ENCODE measurements at places on chromosomes 13 and 19.

DNA sequence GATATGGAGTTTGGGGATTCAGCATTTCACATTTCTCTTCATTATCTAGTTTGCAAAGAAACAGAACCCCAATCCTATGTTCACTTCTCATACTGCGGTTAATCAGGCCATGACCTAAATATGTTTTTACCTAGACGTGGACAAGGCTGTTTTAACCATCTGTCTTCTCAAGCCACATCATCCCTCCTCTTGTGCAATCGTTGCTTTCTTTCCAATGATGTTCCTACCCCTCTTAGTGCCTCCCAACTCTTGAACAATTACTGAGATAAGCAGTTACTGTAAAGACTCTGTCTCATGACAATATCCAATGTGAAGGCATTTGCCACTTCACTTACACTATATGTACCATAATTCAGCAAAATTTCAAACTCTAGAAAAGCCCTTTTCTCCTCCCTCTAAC lies 406.2 kb downstream of the LIG4 start:
- no peak for DNase-seq

GRCh38 chr19:45887200-45887710 lies 1.3 kb upstream of the IRF2BP1 start:
- no peak for DNase-seq

- DNase-seq = no peak
These were observed 740.1 kb downstream of the UQCRFS1 start for GRCh38 chr19:28472843-28473242.

GRCh38 chr13:40394304-40394985 lies 272.0 kb downstream of the FOXO1 start:
- DNase-seq = no peak

- DNase-seq = no peak
These were observed 16.2 kb upstream of the MED4 start for GRCh38 chr13:48110931-48111721.

GRCh38 chr19:19464339-19465098 lies 50.8 kb downstream of the TSSK6 start:
- DNase-seq = no peak

- DNase-seq = no peak
These were observed 166.9 kb downstream of the DLEU7 start for GRCh38 chr13:50676602-50677001.

- DNase-seq = no peak
These were observed 30.9 kb upstream of the KCTD4 start for GRCh38 chr13:45231722-45232121.

DNA sequence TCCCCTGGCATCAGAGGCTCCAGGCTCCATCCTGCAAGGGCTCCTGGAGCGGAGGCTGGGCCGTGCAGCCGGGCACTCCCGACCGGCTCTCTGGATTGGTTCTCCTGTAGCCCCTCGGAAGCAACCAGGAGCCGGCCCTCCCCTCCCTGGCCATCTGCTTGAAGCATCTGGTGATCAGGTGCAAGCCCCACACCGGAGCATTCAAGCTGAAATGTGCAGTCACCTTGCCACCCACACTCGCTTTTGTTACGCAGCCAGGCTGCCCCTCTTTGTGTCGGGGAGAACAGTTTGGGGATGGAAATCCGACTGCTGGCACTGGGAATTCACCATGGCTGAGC lies 258.8 kb downstream of the ZNF536 start:
- no peak for DNase-seq

DNA sequence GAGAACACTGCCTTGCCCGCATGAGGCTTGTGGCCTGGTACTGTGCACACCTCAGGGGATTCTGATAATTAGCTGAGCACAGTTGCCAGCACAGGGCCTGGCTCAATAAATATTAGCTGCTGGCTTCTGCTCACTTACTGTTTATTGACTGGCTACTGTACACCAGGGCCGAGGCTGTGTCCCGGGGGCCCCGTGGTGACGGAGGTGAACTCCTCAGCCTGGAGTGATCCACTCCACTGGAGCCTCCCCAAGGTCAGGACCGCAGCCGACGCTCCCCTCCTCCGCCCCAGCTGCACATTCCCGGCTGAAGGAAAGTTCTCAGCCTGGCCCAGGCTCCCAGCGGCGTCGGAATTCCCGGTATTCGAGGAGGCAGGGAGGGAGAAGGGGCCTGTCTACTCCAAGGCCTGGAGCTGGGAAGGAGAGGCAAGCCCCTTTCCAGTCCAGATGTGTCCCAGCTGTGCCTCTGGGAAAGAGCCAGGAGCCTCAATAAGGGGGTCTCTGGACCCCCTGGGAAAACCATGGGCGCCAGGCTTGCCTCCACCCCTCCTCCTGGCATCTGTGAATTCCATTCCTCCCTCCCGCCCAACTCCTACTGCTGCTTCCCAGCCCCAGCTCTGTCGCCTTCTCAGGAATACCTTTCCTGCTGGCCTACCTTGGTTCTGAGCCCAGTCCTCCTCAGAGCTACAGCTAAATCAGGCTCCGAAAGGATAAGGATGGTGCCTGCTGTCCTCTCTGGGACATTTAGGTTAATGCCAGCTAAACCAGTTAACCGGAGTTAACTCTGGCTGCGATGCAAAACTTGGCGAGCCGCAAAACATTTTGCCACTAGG lies 7.3 kb downstream of the RPS16 start:
- no peak for DNase-seq

DNA sequence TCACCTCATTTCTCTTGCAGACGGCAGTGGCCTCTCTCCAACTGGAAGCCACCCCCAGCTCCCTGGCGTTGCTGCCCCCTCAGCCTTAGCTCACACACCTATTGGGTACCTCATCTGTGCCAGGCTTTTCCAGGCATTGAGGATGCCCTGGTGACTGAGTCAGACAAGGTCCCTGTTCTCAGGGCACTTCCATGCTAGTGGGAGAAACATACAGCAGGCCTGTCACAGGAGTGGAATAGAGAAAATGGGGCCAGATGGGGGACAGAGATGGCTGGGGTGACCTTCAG lies 33.9 kb downstream of the CAPN12 start:
- no peak for DNase-seq

DNA sequence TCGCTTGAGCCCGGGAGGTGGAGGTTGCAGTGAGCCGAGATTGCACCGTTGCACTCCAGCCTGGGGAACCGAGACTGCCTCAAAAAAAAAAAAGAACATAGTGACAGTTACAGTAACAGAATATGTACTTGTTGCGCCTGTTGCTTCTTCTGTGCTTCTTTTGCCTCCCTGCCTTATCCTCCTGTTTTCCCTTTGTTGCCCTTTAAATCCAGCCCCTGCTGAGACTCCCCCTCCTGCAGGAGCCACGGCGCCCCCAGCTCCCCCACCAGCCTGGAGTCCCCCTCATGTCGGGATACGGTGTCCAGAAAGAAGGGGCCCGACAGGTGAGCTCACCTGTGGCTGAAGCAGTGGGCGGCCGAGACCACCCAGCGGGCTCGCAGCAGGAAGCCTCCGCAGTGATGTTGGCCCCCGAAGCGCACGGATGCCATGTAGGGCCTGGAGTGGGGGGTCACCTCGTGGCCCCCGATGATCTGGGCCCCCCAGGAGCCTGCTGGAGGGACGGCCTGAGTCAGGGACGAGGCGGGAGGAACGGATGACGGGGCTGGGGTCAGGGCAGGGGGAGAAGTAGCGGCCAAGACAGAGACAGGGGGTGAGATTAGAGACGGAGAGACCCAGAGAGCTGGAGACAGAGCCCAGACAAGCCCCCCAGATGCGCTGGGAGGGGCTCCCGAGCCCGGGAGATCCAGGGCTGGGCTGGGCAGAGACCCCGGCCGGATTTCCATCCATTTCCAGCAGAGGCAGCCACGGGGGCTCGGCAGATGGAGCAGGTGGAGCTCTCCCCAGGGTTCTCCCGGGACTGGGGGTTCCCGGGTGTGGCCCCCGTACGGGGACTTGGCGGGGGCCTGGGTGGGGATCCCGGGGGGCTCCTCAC lies 536 bp downstream of the PRSS57 start:
- no peak for DNase-seq

GRCh38 chr13:111640006-111640405 lies 319.6 kb downstream of the TEX29 start:
- no peak for DNase-seq

DNA sequence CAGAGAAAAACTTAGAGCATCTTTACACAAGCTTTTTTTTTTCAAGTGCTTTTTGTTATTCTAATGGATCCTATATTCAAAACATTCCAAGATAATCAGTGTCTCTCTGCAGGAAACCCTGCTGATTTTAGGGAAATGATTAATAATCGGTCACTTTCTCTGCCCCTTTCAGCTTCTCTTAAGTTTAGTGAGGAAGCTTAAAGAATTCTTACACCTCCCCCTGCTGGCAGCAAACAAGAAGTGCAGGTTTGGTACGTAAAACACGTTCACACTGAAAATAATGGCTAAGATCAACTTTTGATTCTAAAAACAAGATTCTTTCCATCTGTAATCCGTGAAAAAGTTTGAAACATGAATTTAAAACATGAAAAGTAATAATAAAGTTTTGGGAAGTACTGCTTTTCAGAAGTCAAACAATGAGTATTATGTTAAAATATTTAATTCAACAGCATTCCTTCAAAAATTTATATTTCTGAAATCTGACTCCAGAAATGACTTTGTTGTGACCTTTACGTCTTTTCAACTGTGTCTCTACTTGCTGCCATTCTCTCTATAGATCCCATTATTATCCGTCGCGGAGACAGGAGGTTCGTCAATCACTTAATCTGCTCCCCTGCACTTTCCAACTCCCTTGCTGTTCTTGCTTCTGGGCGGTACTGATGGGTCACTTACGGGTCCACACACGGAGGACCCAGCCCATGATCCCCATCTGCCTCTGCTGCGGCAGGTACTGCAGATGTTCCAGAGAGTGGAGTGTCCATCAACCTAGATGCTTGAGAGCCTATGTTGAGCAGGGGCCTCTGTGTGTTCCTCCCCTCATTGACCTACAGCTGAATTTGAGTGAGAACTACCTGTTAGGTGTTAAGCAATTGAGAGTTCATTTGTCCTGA lies 203.1 kb upstream of the EDNRB start:
- peak; percentile 8 for DNase-seq

DNA sequence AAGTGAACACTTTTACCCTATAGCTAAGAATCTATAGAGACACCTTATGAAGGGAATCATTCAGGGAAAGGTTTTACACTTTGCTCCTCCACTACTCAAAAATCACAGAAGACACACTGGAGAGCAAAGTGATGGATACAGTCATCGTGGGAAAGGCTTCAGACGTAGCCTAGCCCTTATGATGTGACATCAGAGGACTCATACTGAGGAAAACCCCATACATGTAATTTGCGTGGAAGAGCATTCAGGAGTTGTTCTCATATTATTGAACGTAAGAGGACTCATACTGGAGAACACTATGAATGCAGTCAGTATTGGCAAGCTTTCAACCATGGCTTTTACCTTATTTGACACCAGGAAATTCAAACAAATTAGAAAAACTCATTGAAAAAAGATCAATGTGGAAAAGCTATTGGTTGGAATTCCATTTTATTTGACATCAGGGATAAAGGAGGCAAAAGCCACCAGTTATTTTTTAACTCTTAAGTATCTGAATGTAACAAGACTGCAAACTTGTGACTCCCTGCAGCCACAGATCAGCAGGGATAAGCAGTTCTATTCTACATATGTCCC lies 16.1 kb upstream of the ZNF274 start:
- no peak for DNase-seq

DNA sequence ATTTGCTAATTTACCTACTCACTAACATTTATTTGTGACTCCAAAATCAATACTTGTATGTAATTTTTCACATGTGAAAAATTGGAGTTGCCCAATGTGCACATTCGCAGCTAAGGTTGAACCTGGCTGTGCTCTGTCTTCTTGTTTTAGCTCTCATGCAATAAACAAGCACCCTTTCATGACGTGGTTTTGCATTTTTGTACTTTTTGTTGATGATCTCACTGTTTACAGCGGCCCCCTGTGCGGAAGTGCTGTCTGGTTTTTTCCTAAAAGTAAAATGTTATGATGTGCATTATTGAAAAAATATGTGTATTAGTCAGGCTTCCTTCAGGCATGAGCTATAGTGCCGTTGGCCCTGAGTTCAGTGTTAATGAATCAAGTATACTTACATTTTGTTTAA lies 18.1 kb downstream of the DGKH start:
- DNase-seq = no peak

DNA sequence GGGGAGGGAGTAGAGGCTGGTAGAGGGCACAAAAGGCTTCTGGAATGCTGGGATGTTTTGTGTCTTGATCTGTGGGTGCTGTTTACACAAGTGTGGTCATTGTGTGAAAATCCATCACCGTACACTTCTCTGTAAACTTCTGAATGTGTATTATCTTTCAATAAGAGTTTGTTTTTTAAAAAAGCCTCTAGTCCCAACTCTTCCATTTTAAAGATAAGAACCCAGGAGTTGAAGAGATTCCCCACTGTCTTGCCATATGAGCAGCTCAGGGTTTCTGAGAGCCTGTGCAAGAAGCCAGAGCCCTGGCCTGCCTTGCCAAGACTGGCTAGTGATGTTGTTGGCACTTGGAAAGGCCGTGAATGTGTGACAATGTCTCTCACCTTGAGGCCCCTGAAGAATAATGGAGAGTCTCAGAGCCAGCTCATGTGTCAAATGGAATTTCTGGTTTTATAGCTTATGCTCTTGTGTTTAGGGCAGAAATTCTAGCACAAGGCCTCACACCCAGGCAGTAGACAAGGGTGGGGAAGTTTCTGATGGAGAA lies 57.5 kb upstream of the NPAS1 start:
- no peak for DNase-seq

GRCh38 chr13:34107806-34108205 lies 289.9 kb downstream of the RFC3 start:
- DNase-seq = no peak

DNA sequence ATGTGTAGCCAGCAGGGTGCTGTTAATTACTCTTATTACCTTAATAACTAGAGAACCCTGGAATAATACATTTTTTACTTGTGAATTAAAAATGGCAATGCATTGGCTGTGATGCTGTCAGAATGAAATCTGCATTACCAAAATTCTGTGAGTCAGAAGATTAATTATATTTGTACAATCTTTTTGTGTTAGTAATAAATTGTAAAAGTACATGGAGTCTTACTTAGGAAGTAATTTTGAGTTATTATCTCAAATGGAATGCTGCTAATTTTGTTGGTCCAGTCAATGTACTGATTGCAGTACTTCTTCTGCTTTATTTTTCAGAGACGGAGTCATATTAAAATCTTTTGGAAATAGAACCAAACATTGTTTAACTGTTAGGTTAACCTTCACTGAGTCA lies 152.0 kb upstream of the SLC10A2 start:
- no peak for DNase-seq

DNA sequence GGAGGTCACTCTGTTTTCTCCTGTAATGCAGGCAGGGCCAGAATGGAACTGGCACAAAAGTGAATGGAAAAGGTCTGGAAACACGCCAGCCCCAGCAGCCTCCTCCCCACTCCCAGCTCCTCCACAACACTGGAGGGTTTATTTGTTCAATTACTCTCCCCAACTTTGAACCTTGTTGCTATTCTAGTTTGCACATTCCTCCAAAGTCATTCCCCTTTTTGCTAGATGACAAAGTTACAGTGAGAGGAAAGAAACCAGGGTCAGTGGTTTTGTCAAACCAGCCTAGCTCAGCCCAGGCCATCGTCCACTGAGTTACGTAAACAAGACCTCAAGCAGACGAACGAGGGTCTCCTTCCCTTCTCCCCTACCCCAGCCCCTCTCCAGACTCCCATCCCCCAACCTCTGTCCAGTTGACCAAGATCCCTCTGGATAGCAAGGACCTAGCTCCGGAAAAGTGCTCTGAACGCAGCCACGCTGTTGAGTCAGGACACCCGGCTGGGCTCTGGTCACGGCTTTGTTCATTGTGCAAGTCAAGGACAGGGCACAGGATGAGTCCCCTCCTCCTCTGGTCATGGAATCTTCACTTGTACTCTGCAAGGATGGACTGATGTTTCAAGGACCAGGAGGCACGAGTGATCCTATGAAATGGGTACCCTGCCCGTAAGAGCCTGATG lies 180.0 kb downstream of the USP12 start:
- no peak for DNase-seq

GRCh38 chr19:19610376-19611202 lies 7.9 kb downstream of the PBX4 start:
- no peak for DNase-seq

Measured in stimulated activated CD4-positive, alpha-beta T cell treated with anti-CD3 and anti-CD28 coated beads, Interleukin-12 subunit alpha, Interleukin-12 subunit beta, amount 100 ng/mL, for 24 hours (primary cell).